Right atrium auricular region (tissue), 2 donors: ENCODE measurements at places on chromosomes 6 and 20. TPM values are rescaled to one million over a fixed set of nuclear protein-coding genes. Genes with fewer than 3 reads are reported as not detected.

Gene PHACTR3
- 0.86 TPM for total RNA-seq

DNA sequence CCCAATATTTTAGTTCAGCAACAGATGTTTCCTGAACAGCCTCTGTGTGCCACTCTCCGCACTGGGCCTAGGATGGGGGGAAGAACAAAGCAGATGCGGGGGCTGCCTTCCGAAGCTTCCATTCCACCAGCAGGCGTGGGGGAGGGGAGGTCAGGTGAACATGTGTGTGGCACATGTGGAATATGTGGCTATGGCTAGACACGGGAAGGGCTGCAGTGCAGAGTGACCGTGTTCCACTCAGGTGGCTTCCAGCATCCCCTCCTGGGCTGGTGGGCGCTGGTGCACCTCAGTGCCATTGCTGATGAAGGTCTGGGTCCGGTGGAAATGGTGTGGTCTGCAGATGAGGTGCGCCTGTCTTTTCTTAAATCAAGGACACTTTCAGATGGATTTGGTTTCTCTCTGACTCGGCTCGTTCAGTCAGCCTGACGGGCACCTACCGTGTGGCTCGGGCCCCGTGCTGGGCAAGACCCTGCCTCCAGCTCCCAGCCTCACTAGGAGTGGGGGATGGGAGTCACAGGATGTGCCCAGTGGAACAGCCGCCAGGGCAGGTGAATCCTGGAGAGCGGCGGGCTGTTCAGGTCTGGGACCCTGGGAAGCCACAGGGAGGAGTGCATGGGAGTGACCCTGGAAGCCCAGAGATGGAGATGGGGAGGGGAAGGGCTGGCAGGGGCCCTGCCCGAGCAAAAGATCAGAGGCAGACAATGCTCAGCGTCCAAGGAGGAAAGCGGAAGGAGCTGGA, 111.0 kb downstream of the SYCP2 start:
- DNase-seq = peak; percentile 42

DNA sequence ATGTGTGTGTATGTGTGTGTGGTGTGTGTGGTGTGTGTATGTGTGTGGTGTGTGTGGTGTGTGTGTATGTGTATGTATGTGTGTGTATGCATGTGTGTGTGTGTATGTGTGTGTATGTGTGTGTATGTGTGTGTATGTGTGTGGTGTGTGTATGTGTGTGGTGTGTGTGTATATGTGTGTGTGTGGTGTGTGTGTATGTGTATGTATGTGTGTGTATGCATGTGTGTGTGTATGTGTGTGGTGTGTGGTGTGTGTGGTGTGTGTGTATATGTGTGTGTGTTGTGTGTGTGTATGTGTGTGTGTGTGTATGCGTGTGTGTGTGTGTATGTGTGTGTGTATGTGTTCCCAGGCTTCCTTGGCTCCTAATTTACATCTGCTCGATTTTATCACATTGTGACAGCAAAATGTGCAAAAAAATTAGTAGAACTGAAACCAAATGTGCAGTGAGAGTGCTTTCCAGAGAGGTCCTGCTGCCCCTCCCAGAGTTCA, 234.5 kb downstream of the BMP7 start:
- DNase-seq = no peak

DNA sequence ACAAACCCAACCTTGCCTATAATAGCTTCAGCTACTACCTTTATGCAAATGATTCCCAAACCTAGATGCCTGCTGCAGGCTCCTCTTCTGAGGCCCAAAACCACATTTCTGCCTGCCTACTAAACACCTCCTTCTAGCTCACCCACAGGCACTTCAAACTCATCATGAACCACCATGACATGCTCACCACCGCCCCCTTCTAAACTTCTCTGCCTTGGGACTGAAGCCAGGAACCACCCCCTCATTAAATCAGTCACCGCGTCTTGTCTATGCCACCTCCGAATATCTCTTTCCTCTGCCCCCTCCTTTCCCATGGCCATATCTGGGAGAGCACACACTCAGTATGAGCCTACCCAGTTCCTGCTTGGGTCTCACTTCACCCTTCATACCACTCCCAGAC, 101.2 kb downstream of the SNAP25 start:
- no peak for DNase-seq

Gene NCOA3
- total RNA-seq = 24.1 TPM

Gene MOG
- total RNA-seq = 0.16 TPM

DNA sequence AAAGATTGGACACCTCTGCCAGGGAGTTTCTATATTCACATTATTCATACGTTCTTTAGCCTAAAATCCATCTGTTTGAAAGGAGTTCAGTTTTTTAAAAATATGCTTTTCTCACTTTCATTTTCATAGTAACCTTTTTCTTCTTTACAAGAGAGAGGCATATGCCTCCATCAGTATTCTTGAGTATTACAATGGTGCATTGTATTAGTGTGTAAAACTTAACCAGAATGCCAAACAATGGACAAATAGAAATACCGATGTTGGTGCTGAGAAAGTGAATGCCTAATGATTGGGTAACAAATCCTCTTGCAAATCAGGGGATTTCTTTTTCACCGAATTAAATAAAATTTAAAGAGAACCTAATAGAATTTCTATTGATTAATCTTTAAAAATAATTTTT, 163.2 kb upstream of the LAMA2 start:
- no peak for DNase-seq

Gene TTBK1
- 0.15 TPM for total RNA-seq

Gene QKI
- 434 TPM for total RNA-seq

Gene TINAG
- 0.51 TPM for total RNA-seq

- no peak for DNase-seq
Observed at GRCh38 chr6:160430203-160430602, 82.0 kb downstream of the SLC22A3 start.

DNA sequence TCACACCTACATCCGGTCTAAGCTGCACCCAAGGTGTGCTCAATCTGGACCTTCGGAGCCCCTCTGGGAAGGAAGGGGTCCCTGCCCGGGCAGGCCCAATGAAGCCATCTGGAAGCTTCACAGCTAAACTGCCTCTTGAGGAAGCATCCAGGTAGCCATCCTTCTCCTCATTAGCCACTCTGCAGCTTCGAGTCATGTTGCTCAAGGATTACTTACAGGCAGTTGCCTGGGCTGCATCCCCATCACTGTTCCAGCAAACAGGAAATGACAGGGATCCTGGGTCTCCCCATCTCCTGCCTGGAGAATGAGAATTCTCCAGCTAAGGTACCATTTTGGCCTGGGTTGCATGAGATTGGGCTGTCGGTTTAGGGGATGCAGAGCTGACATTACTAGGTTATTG, 91.7 kb downstream of the ERMARD start:
- no peak for DNase-seq
